Cortex of kidney (tissue), 1 donor: ENCODE measurements at places on chromosomes 6 and 20.

- DNase-seq, result no peak
Observed at GRCh38 chr6:161584051-161584450, 310.2 kb upstream of the AGPAT4 start.

GRCh38 chr6:44264154-44265006, 971 bp downstream of the NFKBIE start:
- no peak for DNase-seq

GRCh38 chr6:4776493-4777393, 539 bp downstream of the CDYL start:
- DNase-seq, result no peak

DNA sequence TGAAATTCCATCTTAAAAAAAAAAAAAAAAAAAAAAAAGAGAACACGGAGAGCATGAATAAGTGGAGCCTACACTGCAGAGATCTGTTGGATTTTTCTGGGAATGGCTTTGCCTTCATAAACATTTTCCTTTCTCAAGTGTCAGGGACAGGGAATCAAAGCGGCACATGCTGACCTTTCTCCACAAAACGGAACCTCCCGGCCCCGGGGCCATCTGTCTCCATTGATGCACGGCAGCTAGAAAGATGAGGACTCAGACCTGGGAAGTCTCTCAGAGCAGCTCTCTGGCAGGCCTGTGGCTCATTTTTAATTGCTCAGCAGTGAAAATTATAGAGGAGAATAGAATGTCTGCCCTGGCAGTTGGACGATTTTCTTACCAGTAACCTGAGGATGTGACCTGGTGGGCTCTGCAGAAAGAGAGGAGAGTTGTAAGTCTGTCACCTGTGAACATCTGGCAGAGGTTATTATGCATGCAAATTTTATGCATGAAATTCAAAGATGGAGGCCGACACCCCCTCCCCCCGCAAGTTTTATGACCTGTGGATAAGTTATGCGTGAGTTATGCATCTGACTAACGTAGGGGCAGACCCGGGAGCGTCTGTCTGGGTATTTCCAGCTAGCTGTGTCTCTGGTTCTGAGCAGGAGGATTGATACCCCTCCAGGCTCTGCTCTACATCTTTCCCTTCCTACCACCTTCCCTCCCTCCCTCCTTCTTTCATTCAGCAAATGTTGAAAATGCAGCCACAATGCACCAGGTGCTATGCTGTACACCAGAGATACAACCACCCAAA, 352.5 kb downstream of the CDH26 start:
- DNase-seq, result no peak

- no peak for DNase-seq
Observed at GRCh38 chr20:18056174-18057100, 1.3 kb downstream of the OVOL2 start.
